Kidney (tissue), 22 donors: ENCODE measurements at places on chromosomes 3 and 15. TPM values are rescaled to one million over a fixed set of nuclear protein-coding genes. Genes with fewer than 3 reads are reported as not detected.

- H3K36me3 ChIP-seq = peaks cover 4% of the 10 kb centered on the region
- H3K27ac ChIP-seq = no peak overlapping the region
- H3K27me3 ChIP-seq = no peaks in the 10 kb centered on the region
- DNase-seq = peak; percentile 33
- H3K4me3 ChIP-seq = no peak overlapping the region
- H3K4me1 ChIP-seq = peaks cover 31% of the 10 kb centered on the region
Measured at GRCh38 chr15:85761635-85762034, 33.1 kb downstream of the KLHL25 start.

DNA sequence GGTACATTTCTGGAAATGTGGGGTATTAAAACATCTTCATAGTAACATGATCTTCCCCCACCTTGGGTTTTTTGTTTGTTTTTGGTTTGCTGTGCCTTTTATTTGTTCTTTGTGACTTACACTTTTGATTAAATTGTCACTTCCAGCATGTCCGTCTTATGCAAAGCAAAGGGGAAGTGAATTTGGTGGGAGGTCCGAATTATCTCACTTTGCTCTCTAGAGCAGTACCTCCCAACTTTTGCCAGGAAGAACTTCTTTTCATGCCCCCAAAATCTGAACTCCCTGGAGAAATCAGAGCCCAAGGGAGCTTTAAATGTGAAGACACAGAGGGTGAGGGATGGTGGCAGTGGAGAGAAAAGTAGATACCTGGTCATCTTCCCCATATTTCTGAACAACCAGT is 173.1 kb downstream of the IL5RA start:
- no peak overlapping the region for H3K4me3 ChIP-seq
- H3K27ac ChIP-seq = no peak overlapping the region
- no peaks in the 10 kb centered on the region for H3K36me3 ChIP-seq
- DNase-seq = no peak

DNA sequence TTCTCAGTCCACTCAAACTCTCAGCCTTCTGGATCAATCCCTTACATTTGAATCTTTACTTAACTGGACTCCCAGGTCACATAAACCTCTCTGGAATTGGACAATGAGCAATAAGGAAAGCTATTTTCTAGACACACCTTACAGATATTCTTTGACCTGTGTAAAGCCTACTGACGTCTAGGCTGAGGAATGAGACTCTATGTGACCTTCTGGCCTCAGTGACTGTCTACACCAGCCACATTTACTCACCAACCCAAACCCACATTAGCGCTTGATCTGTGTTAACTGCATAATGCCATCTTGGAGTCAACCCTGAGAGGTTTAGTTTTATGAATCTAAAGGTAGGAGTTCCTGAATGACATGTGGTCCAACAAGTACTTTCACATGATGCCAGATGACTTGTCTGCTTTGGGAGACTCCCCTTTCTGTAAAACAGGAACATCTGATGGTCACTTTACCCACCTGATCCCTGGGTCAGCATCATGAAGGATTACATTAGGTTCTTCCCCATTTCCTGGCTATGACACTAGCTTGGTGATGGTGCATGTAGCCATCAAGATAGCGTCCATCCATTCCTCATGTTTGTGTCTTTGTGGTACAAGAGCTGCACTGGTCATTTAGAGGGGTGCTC is 11.4 kb upstream of the COMMD2 start:
- peaks cover 4% of the 10 kb centered on the region for H3K27me3 ChIP-seq
- H3K36me3 ChIP-seq = no peaks in the 10 kb centered on the region

GRCh38 chr3:149376718-149377407 is 586 bp downstream of the TM4SF1 start:
- H3K4me3 ChIP-seq = peak overlapping the region; percentile 80
- H3K27ac ChIP-seq = peak overlapping the region; percentile 74
- peaks cover 5% of the 10 kb centered on the region for H3K4me1 ChIP-seq
- H3K36me3 ChIP-seq = no peaks in the 10 kb centered on the region
- DNase-seq = no peak

DNA sequence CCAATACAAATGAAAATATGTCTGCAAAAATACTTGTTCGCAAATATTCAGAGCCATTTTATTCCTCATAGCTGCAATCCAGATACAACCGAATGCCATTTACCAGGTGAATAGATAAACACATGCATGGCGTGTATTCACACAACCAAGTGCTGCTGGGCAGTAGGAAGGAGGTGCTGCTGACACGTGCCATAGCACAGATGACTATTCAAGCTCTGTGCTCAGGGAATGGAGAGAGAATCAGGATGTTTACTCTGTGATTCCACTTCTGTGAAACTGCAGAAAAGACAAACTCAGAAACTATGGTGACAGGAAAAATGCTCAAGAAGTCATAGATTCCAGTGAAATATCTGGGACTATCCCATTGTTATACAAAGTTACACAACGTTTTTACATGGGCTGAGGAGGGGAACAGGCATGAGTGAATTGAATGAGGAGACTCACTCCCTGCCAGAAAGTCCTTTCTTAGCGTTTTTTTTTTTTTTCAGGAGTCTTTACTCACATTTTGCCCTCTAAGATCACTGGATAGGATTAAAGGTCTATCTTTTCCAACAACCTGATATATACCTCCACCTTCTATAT is 152.9 kb upstream of the NDN start:
- no peaks in the 10 kb centered on the region for H3K4me1 ChIP-seq
- H3K27me3 ChIP-seq = no peaks in the 10 kb centered on the region
- H3K27ac ChIP-seq = no peak overlapping the region
- DNase-seq = no peak

GRCh38 chr15:84082739-84083138 is 152.8 kb upstream of the GOLGA6L4 start:
- no peak for DNase-seq
- H3K27ac ChIP-seq = no peak overlapping the region
- no peaks in the 10 kb centered on the region for H3K4me1 ChIP-seq

- no peak overlapping the region for H3K4me3 ChIP-seq
- DNase-seq = no peak
- H3K36me3 ChIP-seq = no peaks in the 10 kb centered on the region
- no peaks in the 10 kb centered on the region for H3K27me3 ChIP-seq
- H3K27ac ChIP-seq = no peak overlapping the region
Measured at GRCh38 chr3:157888040-157888439, 218.2 kb downstream of the SHOX2 start.

GRCh38 chr3:72633121-72633520 is 215.1 kb downstream of the SHQ1 start:
- H3K36me3 ChIP-seq = no peaks in the 10 kb centered on the region
- H3K4me1 ChIP-seq = no peaks in the 10 kb centered on the region
- no peak overlapping the region for H3K4me3 ChIP-seq
- no peak for DNase-seq

DNA sequence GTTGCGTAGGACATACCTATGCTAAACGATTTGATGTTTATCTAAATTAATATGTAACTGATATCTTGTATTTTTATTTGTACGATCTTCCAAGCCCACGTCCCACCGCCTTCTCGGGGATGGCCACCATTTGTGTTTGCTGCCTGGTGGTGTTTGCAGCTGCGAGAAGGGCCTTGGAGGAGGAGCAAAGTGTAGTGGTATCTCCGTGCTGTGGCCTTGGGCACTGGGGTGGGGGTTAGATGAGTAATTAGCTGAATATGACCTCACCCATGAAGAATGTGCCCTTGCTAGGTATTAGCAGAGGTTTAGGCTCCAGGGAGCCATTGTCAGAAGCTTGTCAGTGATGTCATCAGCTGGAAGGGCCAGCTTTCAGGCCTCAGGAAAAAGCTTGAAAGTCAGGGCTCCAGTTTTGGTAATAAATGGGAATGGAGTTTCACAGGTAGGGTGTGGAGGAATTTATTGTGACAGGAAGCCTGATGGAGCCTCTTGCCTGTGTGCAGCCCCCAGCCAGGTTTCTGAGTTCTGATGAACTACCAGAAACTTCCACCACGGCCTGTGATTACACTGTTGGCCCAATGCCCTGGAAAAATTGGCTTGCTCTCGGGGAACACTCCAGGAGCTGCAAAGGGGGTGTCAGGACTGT is 41.0 kb downstream of the FLNB start:
- no peaks in the 10 kb centered on the region for H3K27me3 ChIP-seq
- H3K4me1 ChIP-seq = peaks cover 8% of the 10 kb centered on the region
- H3K36me3 ChIP-seq = no peaks in the 10 kb centered on the region
- H3K27ac ChIP-seq = peak overlapping the region; percentile 94
- H3K4me3 ChIP-seq = no peak overlapping the region

- H3K4me1 ChIP-seq = peaks cover 2% of the 10 kb centered on the region
- DNase-seq = peak; percentile 80
- no peaks in the 10 kb centered on the region for H3K27me3 ChIP-seq
- H3K4me3 ChIP-seq = peak overlapping the region; percentile 92
- H3K27ac ChIP-seq = peak overlapping the region; percentile 96
- no peaks in the 10 kb centered on the region for H3K36me3 ChIP-seq
Measured at GRCh38 chr15:38253351-38253781, 730 bp downstream of the SPRED1 start.

Gene WWTR1
- 117 TPM for total RNA-seq

Gene CHRNA5
- 0.76 TPM for total RNA-seq
